ENCODE measurements at places on chromosomes 13 and 19.

GRCh38 chr13:27379694-27380641 lies 44.5 kb upstream of the GTF3A start:
- DNase-seq: no peak

DNA sequence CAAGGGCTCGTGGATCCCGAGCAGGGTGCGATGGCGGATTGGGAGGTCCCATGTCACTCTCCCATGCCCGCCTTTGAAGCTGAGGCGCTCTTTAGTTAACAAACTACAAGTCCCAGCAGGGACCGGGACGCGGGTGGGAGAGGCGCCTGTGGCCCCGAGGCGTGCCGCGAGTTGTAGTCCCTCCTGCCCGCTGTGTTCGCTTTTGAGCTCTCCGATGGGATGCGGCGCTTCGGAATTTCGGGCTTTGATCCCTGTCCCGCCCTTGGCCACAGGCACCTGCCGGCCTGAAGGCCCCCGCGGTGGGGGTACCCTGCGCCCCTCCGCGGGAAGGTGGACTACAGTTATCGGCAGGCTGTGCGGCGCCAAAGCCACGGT lies 11.0 kb downstream of the CYTH2 start:
- DNase-seq: no peak

DNA sequence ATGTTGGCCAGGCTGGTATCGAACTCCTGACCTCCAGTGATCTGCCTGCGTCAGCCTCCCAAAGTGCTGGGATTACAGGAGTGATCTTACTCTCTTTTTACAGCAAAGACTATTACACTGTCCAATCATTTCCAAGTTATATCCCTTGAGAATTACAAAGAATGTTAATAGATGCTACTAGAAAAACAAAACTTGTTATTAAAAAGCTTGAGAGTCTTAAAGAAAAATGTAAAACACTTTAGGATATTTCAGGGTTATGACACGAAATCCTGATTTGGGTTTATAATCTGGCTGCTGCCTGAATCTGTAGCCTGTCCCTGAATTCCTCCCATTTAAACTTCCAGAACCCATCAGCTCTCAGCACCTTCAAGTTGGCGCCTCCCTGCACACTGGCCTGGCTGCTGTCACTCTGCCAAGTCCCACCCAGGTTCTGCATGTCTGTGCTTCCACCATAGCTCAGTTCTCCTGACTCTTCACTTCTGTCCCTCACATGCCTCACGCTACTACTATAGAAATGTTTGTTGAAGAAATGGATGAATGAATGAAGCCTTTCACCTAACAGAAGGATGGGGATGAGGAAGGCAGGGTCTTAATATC lies 55.8 kb upstream of the RFXAP start:
- no peak for DNase-seq

GRCh38 chr19:35268536-35269437 lies at the start of gene USF2:
TSS of gene USF2 (plus strand) at chr19:35268962. CDS start at chr19:35269102, 140 bp downstream.
- DNase-seq: peak; percentile 42

GRCh38 chr19:39296055-39296645 lies at the start of gene IFNL1:
TSS of gene IFNL1 (plus strand) at chr19:39296407. CDS start at chr19:39296422, 15 bp downstream.
- no peak for DNase-seq

DNA sequence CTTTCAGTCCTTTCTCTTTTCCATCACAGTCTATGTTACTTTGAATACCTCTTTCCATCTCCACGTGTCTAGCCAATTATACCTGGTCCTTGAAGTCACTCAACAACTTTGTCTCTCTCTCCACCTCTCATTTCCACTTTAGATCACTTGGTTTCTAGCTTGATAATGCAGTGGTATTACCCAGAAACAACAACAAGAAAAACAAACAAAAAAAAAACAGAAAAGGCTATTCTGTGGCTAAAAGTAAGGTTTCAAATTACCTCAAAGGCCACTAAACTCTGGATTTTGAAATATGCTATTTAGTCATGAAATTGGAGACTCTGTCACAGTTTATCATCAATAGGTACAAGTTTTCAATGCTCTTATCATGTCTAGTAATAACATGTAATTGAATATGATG lies 184.8 kb downstream of the PCDH9 start:
- DNase-seq: no peak

DNA sequence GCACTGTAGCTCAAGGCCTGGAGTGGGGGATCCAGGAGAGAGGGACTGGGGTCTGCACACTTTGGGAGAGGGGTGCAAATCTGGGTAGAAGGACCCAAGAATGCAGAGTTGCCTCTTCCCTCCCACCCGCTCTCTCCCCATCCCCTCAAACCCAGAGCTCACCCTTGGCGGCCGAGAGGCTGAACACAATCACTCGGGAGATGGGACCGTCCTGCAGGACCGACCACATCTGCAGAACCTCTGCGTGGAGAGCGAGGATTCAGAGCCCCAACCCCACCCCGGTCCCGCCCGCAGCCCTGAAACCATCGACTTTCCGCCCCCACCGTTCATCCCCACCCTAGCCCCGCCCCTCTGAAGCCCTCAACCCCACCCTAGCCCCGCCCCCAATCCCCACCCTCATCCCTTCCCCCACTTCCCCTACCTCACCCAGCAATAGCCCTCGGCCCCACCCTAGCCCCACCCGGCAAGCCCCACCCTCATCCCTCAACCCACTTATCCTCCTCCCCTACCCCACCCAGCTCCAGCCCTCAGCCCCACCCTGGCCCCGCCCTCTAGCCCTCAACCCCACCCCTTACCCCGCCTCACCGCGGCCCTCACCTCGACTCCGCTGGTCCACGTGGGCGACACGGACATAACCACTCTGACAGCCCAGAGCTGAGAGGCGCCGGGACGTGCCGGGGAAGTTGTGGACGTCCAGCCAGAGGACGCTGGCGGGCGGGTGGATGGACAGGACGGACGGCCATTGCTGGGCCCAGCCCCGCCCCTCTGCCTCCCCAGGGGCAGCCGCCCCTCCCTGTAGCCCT lies 4.1 kb downstream of the KPTN start:
- no peak for DNase-seq

DNA sequence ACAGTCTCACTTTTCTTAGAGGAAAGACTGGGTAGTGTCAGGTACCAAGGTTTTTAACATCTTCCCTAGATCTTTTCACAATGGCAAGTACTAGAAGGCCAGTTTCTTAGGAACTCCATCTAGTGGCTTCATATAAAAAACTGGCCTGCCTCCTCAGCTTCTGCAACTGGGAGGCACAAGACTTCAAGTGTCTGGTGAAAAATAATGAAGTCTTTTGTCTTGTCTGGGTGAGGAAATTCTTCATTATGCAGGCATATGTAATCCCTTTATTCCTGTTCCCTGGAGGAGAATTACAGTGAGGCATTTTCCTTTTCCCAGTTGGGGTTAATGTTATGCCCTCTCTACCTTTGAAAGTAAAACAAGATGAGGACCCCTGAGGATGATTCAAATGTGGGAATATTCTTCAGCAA lies 300.5 kb downstream of the NALCN start:
- no peak for DNase-seq

GRCh38 chr13:23021906-23022305 lies 158.9 kb upstream of the SGCG start:
- no peak for DNase-seq

- no peak for DNase-seq
Measured at GRCh38 chr13:49112782-49113525, 107.2 kb upstream of the MLNR start.

DNA sequence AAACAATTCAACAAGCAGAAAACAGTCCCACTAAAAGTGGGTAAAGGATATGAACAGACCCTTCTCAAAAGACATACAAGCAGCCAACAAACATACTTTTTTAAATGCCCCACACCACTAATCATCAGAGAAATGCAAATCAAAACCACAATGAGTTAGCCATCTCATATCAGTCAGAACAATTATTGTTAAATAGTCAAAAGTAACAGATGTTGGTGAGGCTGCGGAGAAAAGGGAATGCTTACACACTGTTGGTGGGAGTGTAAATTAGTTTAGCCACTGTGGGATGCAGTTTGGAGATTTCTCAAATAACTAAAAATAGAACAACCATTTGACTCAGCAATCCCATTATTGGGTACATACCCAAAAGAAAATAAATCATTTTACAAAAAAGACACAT lies 8.7 kb downstream of the ZNF529 start:
- no peak for DNase-seq

GRCh38 chr19:18029617-18030338 lies 21.8 kb downstream of the ARRDC2 start:
- DNase-seq: no peak

DNA sequence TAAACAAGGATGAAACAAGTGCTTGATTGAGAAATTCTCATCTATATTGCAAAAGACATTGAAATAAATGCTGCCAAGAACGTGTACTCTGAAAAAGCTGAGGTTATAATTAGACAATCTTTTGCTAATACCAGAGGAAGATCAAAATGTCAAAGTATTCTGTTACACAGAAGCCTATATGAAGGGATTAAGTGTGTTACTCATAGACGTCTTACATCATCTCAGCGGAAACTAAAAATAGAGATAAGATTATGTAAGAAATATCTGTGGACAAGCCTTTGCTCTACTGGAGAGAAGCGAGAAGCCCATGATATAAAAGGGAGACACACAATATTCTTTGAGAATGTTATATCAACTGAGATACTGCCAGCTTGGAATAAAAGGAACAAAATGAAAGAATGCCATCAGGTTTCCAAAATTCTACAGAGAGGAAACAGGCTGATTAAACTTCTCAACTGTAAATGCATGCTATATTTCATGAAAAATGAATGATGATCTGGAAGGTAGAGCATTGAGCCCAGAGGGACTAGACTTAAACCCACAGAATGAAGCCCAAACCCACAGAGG lies 699.0 kb downstream of the GPC5 start:
- DNase-seq: no peak

- DNase-seq: no peak
Measured at GRCh38 chr19:14021474-14021873, 6.5 kb upstream of the RLN3 start.

- no peak for DNase-seq
Measured at GRCh38 chr13:30216111-30216510, 91.2 kb downstream of the KATNAL1 start.

DNA sequence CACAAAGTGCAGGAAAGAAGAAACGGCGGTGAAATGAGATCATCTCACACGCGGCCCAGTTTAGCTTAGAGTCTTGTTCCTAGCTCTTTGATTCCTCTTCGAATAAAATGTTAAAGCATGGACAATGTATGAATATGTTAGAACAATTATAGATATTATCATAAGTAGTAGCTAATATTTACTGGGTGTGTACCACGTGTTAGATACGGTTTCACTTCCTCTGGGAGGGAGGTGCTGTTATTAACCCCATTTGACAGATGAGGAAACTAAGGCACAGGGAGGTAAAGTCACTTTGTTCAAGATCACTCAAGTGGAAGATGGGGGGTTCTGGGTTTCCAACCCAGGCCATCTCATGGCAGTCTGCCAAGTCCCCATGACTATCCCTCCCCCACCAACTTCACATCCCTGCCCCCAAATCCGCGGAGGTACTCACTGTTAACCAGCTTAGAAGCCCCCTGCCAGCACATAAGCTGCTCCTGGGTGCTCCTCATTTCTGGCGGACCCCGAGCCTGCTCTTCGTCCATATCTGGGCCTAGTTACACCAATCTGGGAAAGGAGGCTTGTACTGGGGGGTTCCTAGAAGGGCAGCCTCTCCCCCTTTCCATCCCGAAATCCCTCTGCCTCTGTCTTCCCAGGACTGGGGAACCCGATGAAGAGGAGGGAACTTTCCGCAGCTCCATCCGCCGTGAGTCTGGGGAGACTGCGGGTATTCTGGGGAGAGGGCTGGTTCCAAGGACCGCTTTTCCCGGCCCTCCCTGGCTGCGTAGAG lies 1.0 kb upstream of the FXYD7 start:
- DNase-seq: no peak

DNA sequence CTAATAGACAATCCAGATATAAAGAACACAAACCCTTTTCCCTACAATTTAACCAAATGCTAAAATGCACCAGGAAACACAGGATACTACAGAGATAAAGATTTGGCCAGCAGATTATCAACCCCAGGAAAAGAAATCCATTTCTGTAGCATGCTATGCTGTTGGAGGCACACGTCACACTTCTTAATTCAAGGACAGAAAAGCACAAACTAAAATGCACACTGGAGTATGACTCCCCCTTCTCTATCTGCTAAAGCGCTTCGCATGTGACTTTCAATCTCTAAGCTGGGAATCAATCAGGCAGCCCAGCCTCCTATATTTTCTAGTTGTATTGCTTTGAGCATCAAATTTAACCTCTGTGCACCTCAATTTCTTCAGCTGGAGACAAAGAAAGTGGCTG lies 22.2 kb downstream of the ABCC4 start:
- no peak for DNase-seq

- DNase-seq: no peak
Measured at GRCh38 chr19:56079609-56080008, 41.5 kb downstream of the ZNF787 start.

DNA sequence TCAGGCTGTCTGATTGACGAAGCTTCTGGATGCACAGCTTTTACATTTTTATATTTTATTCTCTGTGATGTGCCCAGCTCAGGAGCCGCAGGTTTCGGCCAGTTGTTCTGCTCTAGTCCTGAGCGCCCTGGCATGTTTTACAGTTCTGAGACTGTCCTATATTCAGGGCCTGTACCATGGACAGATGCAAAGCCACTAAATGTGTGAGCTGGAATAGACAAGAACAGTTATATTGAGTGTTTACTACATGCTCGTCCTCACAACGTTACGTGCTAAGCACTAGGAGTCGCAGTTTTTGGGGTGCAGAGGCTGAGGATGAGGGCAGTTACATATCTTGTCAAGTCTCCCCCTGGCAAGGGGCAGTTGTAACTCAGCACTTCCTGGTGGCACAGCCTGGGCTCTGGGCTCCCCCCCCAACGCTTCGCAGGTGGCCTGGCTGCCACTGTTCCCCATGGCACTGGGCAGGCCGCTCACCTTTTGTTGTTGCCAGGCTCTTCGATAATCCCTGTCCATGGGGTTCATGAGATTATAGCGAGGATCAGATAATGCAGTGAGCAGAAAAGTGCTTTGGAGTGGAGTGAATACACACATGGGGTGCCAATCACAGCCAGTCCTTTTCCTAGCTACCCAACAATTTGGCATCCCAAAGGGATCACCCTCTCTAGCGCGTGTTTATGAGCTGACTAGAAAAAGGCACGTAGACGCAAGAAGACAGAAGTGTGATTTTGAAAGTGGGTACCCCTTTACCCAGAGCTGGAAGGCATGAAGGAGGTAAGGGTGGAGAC lies 23.5 kb downstream of the ARL11 start:
- no peak for DNase-seq

GRCh38 chr19:48501494-48502349 lies 9.9 kb downstream of the LMTK3 start:
- DNase-seq: peak; percentile 43

DNA sequence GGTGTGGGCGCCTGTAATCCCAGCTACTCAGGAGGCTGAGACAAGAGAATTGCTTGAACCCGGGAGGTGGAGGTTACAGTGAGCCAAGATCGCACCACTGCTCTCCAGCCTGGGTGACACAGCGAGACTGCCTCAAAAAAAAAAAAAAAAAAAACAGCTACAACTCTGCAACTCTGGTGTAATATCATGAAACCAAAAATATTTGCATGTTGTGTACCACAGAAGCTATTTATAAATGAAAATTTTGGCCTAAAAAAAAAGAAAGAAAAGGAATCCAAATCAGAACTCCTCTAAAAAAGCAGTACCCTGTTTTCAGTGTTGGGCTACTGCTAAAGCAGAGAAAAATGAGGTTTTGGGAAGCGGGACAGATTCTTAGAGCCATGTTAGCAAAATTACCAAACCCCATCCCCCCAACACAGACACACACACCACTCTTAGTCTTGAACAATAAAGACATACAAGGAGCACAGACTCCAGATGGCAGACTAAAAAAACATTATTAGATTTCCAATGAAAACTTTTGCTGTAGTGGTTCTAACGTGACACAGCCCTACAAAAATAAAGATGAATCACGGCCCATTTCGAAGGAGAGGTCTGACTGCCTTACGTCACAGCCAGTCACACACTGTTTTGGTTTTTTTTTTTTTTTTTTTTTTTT lies 51.5 kb downstream of the INSR start:
- DNase-seq: no peak
